ENCODE measurements at places on chromosomes 7 and 10.
A peak's percentile ranks its signal among the peaks of the same experiment; 100 is the strongest.

GRCh38 chr7:72152161-72153131, 259.7 kb downstream of the CALN1 start:
- no peak for DNase-seq

DNA sequence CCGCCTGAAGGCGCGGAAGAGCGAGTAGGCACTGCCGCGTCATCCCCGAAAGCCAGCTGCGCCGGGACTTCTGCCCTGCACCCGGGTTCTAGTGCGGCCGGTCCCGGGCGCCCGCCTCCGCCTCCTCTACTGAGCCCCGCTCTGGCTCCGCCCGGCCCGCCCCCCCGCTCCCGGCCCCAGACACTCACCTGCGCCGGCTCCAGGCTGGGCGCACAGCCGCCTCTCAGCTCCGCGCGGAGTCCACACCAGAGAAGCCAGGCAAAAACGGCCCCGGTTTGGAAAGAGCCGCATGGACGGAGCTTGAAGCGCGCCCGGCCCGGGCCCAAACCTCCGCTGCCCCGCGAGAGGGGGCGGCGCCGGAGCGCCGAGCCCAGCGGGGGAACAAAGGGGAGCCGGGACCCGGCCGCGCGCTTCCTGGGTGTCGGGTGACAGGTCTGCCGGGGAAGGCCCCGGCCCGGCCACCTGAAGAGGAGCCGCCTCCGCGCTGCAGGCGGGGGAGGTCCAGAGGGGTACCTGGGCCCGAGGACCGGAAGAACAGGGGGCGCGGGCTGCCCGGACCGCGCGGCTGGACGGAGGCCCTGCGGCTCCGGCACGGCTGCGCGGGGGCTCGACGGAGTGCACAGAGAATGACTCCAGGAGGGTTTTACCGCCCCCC, 168.2 kb downstream of the NRF1 start:
- DNase-seq: no peak

- DNase-seq: peak; percentile 80
Measured at GRCh38 chr7:16189026-16189715, 232.2 kb downstream of the CRPPA start.

GRCh38 chr10:129608653-129609052, 141.6 kb downstream of the MGMT start:
- no peak for DNase-seq

DNA sequence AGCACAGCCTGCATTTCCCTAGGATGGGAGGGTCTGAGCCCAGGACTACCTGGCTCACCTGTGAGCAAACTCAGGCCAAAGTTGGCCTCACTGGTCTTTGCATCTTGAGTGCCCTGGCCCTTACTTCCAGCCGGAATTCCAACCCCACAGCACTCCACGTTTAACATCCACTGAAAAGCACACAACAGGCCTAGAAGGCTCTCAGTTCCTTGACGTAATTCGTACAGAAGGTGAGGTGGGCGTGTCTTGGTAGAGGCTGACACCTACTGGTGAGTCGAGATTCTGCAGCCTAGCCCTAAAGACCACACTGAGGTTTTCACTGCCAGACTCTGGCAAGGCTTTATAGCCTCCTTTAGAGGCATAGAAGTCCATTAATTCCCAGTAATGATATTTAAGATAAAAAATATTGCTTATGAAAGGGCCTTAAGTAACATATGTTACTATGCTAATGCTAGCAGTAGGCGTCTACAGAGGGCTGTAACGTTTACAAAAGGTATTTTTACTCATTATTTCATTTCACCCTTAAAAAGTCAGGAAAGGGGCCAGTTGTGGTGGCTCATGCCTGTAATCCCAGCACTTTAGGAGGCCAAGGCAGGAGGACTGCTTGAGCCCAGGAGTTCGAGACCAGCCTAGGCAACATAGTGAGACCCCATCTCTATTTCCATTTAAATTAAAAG, 95.8 kb downstream of the HIP1 start:
- peak; percentile 75 for DNase-seq

DNA sequence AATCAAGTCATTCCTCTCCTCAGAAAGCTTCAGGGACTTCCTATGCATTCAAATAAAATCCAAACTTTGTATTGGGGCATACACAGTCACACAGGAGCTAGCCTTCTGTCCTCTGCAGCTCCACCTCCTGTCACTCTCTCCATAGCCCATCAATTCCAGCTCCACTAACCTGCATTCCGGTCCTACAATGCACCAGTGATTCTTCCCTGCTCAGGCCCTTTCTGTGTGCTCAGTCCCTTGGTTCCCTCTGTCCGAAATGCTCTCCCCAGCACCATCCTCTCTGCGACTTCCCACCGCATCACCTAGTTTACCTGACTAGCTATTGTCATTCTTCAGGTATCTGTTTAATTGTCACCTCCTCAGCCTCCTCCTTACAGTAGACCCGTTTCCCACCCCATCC, 26.4 kb upstream of the YAE1 start:
- DNase-seq: no peak

DNA sequence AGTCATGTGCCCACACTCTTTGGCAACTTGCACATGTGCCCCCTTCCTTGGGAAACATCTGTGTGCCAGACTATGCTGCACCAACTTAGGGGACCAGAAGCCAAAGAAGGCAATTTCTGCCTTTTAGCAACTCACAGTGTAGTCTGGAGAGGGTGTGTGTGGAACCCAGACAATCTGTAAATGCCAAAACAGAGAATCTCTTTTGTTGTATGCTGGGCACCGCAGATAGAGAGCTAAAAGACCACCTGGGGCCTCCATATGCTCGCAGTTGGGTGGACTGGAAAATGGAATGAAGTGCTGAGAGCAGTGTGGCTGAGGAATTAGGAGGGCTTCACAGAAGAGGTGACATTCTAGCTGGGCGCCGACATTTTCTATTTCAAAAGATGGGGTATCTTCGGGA, 26.4 kb downstream of the UBTD1 start:
- DNase-seq: no peak

DNA sequence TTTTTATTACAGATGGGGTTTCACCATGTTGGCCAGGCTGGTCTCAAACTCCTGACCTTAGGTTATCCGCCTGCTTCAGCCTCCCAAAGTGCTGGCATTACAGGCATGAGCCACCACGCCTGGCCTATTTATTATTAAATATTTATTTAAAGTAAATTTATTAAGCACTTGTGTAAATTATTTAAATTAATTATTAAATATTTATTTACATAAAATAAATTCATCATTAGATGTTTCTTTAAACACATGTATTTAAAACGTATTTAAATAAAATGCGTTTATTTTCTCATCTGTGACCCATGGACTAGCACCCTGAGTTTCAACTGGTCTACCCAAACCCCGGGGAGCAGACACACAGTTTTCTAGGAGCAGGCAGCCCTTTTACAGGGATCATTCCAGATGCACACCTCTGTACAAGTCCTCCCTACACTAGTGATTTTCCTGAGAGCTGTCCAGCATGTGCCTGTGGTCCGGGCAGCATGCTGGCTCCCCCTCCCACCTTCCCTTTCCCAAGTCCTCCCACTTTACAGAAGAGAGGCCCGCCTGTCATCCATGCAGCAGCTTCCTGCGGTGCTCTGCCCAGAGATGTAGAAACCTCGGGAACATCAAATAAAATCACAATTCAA, 89.2 kb upstream of the ATP6V0A4 start:
- no peak for DNase-seq

DNA sequence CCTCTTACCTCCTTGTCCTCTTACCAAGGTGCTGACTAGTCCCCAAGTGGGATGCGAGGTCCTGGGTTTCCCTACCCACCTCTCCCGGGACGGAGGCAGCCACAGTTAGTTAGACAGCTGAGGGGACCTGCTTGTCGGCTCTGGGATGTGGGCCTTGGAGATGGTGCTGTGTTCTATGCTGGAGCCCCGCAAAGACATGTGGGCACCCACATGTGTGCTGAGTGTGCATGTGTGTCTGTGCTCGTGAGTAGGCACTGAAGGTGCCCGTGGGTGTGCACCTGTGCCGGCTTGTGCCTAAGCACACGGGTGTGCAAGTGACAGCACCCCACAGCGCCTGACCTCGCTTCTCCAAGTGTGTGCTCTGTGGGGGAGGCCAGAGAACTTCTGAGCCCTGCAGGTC, 62.2 kb downstream of the NEURL1 start:
- DNase-seq: no peak

- no peak for DNase-seq
Measured at GRCh38 chr10:42952349-42952748, 124.5 kb upstream of the RET start.

DNA sequence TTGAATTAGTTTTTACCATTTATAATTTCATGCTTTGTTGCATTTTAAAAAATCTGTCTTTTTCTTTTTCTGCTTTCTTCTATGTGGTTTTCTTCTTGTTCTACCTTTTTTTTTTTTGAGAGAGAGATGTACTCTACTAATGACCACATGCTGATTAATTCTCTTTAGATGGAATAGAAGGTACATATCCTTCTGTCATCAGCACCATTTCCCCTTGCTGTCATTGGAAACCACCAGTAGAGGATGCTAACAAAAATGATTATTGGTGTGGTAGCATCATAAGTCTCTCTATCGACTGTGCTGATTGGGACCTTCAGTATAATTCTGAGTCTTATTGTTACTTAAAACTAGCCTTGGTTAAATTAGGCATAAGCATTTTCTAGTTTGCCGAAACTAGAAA, 3.6 kb downstream of the ZEB1 start:
- peak; percentile 47 for DNase-seq

DNA sequence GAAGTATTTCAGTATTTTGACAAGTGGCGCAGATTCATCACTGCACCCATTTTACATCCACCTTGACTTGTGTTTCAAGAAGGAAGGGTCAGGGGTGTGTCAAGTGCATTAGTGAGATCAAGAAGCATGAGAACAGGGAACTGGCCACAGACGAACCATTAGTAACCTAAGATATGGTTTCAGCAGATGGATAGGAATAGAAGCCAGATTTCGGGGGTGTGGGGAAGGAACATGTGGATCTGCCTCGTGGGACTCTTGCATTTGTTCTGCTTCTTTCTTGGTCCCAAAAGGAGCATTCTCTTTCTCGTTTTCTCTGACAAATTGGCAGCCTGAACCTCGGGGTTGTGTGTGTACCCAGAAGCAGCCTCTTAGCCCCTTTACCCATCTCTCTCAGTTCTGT, 9.6 kb downstream of the DENND2A start:
- DNase-seq: no peak

- peak; percentile 12 for DNase-seq
Measured at GRCh38 chr10:24416248-24416647, 207.3 kb downstream of the KIAA1217 start.

- DNase-seq: no peak
Measured at GRCh38 chr7:31310321-31310935, 30.1 kb downstream of the NEUROD6 start.

- peak; percentile 12 for DNase-seq
Measured at GRCh38 chr7:79403879-79404278, 49.6 kb downstream of the MAGI2 start.

DNA sequence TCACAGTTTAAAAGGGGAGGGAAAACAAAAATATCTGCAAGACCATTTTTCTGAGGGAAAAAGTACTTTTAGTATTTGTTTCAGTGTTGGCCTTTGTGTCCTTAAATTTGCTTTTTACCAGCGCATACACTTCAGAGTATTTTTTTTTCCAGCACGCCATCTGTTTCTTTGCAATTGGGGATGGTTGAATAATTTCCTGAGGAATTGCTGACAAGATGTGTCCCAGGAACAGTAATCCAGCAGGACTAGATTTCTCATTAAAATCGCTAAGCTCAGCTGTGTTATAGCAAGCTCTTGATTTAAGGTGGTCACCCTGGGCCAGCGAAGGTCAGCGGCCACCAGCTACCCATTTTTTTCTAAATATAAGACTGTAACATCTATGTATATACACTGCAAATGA, 156.9 kb upstream of the RHOBTB1 start:
- no peak for DNase-seq

DNA sequence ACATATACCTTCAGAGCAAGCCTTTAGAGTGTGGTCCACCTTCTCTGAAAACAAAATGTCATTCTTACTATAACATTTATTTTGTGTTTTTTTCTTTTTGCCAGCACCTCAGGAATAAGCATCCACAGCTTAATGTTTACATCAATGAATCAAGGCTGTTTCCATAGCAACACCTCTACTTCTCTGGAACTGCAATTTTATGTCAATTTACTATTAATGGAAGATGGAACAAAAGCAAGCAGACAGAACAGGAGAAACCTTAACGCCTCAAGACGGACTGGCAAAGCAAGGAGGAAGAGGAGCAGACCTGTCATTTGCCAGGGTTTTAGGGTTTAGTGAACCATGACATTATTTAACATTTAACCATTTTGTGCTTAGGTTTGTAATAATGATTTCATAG, 63.1 kb downstream of the PRR15 start:
- no peak for DNase-seq

GRCh38 chr10:84261236-84261915, 16.5 kb downstream of the RGR start:
- DNase-seq: no peak

DNA sequence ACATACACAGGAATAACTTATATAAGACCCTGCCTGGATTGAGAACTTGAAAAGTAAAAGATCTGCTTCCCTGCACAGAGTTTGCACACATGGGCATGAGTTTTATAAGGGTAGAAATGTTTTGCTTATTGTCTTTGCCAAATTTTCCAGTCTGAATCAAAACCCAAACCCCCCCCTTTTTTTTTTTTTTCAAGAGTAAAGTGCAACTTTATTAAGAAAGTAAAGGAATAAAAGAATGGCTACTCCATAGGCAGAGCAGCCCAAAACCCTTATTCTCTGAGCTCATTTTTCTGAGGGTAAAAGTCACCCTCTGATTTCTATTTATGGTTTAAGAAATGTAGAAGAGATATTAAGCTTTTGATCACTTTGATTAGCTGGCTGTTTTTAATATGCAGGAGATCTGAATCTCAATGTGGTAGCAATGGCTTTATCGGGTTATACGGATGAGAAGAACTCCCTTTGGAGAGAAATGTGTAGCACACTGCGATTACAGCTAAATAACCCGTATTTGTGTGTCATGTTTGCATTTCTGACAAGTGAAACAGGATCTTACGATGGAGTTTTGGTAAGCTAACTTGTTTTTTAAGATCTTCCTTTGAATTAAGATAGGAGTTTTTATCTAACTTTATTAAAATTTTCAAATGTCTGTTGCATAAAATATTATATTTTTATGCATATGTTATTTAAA, 18.7 kb downstream of the MIOS start:
- no peak for DNase-seq

GRCh38 chr10:53899463-53900160, 901.4 kb downstream of the PCDH15 start:
- DNase-seq: no peak

GRCh38 chr7:149884016-149884415, 10.2 kb downstream of the ATP6V0E2 start:
- no peak for DNase-seq

DNA sequence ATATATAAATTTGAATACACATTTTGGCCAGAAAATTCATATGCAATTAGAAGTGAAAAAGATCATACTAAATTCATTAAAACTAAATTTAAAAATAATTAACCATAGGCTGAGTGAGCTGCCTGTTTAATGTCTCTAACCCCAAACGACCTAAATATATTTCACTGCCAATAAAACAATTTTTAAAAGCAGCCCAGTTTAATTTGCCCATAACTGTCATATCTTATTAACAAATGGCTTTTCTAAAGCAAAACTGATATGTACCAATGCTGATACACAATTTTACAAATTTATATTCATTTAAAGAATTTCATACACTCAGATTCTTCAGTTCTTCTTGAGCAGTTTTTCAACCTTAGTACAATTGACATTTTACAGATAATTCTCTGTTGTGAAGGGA, 99.9 kb downstream of the CACNA2D1 start:
- DNase-seq: no peak

Measured in fibroblast of mammary gland (primary cell).